ENCODE measurements at places on chromosomes 11 and 22.

GRCh38 chr11:79173615-79174014 lies 267.2 kb downstream of the TENM4 start:
- no peak for DNase-seq

- no peak for DNase-seq
Observed at GRCh38 chr22:44622679-44623078, 79.3 kb upstream of the PRR5 start.

DNA sequence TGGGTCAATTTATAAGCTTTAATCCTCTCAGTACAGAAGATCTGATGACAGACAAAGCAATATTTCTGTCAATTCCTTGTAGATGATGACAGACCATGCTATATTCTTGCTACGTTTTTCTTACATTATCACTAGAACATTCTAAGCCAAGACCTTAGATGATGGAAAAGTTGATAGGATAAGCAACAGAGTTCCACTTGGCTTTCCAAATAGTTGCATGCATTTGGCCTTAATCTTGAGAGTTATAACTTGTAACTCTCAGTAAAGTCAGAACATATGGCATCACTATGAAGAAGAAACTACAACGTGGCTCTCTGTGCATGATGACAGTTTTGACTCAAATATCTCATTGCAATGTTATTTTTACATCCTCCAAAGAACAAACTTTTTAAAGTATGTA lies 544.3 kb upstream of the LRRC4C start:
- no peak for DNase-seq

GRCh38 chr11:121304759-121305158 lies 12.2 kb downstream of the SC5D start:
- DNase-seq, result no peak

DNA sequence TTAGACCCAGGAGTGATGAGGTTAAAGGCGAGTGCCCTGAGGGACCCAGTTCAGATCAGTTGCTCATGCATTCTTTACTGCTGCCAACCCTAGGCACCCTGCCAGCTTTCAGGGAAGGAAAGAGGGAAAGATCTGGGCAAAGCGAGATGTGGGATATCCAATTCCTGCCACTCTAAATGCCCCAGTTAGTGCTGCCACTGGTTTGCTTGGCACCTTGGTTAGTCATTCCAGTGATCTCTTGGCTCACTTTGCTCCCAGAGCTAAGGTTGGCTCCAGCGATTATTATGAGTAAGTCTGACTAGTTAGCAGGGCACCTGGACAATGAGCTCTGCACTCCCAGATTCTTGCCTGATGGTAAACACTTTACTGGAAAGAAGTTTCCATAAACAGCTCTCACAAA lies 85.0 kb downstream of the INSC start:
- DNase-seq, result no peak

DNA sequence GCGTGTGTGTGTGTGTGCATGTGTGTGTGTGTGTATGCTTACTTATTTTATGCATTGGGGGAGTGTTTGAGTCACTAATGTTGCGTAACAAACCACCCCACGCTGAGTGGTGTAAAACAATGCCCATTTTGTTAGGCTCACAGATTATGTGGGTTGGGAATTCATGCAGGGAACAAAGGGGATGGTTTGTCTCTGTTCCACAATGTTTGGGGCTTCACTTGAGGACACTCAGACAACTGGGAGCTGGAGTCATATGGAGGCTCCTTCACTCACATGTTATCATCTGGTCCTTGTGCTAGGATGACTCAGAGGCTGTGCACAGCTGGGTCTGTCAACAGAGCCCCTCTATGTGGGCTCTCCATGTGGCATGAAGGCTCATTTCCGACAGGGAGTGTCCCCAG lies 51.3 kb upstream of the LARGE1 start:
- no peak for DNase-seq

DNA sequence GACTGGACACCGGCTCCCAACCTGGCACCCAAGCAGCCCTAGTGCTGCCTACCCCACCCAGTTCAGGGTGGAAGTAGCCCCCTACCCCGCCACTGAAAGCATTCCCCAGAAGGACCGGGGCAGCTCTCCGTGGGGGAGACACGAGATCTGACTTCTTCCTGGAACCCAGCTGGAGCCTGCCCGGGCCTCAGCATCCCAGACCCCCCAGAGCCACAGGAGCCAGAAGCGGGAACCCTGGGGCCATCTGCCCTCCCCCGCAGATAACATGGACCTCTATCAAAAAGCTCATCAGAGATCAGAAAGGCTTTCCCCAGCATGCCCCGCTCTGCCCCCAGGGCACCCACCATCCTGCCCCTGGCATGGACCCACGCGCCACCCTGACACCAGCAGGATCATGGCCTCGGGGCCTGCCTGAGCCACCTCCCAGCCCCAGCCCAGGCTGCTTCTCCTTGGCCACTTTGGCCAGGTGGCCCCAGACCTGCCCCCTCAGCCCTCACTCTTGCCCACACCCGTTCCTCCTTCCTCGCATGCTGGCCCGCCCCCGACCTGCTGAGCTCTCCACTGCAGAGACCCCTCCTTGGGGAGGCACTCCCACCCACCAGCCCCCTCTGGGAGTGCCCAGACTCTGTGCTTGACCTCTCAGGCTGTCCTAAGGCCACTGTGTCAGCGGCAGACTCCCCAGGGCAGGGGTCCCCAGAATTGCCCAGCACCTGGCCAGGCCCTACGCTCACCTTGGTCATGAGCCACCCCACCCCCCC lies 17.1 kb downstream of the WNT7B start:
- no peak for DNase-seq

DNA sequence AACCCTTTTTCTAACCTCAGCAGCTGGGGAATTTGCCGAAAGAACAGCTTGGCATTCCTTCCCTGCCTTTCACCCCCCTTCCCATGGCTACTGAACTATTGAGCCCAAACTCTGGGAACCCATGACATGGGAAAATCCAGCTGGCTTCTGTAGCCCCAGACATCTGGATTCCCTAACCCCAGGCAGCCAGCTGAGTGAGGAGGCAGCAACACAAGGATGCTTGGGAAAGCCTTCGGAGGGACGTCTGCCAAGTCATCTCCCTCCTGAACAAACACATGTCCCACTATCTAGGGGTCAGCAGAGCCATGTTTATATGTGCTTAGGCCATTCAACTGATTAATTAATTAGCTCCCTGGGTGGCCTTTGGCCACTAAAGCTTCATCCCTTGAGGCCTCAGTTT lies 21.6 kb downstream of the LRRC55 start:
- DNase-seq, result no peak

- no peak for DNase-seq
Observed at GRCh38 chr11:46359953-46360352, 12.7 kb downstream of the DGKZ start.

- no peak for DNase-seq
Observed at GRCh38 chr11:47296045-47296444, 26.1 kb downstream of the MADD start.

DNA sequence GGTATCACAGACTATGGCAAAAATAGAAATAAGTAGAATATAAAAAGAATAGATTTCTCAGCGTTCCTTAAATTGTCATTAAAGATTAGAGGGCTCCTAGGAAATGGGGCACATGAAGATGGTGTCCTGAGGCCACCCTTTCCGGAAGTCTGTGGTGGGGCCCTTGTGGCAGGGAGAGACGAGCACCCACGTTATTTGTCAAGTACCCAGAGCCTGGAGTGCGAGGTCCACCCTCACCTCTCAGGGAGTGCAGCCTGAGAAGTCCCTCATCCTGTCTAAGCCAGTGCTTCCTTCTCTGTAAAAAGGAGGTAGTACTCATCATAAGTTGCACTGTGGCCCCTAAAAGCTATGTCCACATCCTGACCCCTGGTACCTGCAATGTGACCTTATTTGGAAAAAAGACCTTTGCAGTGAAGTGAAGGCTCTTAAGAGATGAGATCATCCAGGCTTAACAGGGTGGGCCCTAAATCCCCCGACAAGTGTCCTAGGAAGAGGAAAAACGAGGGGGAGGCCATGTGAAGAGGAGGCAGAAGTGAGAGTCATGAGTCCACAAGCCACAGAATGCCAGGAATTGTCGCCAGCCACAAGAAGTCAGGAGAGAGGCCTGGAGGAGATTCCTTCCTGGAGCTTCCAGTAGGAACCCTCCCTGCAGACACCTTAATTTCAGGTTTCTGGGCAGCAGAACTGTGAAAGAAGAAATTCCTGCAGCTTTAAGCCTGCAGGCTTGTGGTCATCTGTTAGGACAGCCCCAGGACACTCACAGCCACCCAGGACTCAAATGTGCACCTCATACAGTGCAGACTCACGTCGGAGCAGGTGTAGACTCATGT lies 76.8 kb upstream of the CCND1 start:
- no peak for DNase-seq

- DNase-seq, result no peak
Observed at GRCh38 chr11:2963112-2963754, 28.9 kb downstream of the NAP1L4 start.

DNA sequence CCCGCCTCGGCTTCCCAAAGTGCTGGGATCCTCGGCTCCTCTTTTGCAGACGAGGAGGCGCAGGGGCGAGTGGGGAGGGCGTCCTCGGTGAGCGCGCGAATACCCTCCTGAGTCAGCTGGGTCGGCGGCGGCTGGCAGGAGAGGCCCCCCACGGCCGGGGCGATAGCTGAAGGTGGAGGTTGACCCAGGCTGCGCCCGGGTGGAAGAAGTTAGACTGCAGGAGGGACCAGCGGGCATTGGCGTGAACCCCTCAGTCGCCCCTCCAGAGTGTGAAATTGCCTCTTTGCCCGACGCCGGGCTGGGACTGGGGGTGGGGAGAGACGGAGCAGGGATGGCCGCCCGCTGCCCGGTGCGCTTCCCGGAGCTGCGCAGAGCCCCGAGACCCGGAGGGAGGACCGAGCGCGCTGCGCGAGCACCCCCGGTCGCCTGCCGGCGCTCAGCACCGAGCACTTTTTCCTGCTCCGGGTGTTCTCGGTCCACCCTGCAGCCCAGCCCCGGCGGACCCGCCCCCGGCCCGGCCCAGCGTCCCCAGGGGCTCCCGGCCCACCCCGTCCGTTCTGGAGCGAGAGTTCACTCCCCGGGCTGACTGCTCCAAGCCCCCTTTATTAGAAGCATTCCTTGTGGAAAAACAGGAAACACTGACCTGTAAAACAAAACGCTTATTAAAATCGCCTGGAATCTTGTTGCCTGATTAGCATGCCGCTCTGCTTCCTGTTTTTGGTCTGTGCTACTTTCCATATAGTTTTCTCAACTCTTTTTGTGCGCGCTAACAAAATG lies 13.7 kb upstream of the CPT1A start:
- no peak for DNase-seq

- no peak for DNase-seq
Observed at GRCh38 chr22:32557444-32557843, 82.8 kb downstream of the FBXO7 start.

- peak; percentile 74 for DNase-seq
Observed at GRCh38 chr22:23478175-23478574, 101.9 kb downstream of the IGLL1 start.

GRCh38 chr11:11836676-11837231 lies 5.0 kb upstream of the USP47 start:
- DNase-seq, result no peak

DNA sequence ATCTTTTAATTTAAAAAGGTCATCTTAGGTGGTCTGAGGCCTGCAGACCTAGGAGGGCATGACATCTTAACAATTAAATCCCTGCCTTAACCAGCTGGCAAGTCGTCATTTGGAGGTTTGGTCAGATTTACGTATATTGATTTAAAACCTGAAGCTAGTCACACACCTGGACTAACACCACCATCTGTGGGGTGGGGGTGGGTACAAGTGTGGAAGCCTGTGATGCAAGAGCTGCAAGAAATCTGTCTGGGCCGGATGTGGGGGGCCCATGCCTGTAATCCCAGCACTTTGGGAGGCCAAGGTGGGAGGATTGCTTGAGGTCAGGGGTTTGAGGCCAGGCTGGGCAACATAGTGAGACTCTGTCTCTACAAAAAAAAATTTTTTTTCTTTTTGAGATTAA lies 11.6 kb downstream of the CCDC87 start:
- DNase-seq, result no peak

DNA sequence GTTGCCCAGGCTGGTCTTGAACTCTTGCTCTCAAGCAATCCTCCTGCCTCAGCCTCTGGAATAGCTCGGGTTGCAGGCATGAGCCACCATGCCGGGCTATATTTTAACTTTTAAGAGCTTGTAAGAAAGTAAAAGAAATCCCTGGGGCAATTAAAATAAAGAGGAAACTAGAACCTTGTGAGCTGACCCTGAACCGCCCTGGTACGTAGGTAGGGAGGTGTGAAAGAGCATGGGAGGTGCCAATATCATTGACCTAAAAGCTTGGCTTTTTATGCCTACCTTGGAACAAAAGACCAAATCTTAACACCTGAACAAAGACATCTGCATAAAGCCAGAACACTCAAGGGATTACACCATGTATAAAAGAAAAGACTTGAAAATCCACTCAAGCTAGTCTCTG lies 595.1 kb downstream of the SOX6 start:
- DNase-seq, result no peak

- no peak for DNase-seq
Observed at GRCh38 chr22:41943661-41944209, 3.2 kb downstream of the CENPM start.

DNA sequence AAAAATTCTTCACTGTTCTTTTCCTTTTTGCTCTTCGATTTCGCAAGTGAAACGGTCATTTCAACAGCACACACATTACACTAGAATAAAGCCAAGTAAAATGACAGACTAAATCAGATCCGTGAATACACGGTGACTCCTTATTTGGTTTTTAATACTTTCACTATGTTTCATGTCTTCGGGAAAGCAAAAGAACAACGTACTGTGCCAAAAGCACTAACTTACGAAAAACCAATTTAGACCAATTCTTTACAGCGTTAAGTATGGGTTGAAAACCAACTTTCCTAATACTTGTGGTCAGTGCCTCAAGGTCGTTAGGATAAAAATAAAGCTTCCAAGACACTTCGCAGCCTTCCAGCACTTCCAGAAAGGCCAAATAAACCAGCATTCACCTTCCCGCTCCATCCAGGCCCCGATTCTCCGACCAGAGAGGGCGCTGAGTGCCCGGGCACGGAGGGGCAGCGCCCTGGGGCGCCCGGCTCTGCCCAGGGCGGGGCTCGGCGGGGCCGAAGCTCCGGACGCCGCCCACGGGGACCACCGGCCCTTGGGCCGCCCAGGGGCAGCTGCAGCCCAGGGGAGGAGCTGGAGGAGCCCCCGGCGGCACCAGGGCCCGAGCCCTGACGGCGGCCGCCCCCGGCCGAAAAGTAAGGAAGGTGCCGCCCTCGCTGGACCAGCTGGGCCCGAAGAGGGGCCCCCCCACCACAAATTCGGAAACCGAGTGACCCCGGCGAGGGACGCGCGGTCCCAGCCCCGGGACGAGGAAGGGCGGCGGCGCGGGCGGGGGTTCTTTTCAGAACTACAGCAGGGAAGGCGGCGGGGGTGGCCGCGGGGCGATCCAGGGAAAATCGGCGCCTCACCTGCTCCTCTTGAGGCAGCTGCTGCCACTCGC lies 499 bp downstream of the ATL3 start:
- peak; percentile 40 for DNase-seq

GRCh38 chr11:45391168-45391850 lies 105.2 kb upstream of the SYT13 start:
- DNase-seq, result no peak

DNA sequence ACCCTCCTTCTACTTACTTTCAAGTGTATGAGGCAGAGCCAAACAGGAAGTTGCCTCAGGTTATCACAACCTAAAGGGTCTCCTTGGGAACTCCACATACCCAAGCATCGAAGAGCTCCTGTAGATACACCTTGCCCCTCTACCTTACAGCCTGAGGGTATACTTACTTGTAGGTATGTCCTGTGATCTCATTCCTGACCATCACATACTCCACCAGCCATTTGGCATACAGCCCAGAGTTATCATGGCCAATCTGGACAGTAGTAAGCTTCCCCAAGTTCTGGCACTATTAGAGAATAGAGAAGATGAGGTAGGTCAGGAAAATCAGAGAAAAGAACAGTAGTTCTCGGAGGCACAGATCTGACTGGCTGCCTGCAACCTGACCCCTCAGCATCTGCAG lies 53.4 kb upstream of the SCUBE2 start:
- DNase-seq, result no peak
